AG09319 (cell line): ENCODE measurements at places on chromosomes 12 and 14.

- no peak for DNase-seq
These were observed 9.4 kb downstream of the ASPG start for GRCh38 chr14:104094709-104095425.

DNA sequence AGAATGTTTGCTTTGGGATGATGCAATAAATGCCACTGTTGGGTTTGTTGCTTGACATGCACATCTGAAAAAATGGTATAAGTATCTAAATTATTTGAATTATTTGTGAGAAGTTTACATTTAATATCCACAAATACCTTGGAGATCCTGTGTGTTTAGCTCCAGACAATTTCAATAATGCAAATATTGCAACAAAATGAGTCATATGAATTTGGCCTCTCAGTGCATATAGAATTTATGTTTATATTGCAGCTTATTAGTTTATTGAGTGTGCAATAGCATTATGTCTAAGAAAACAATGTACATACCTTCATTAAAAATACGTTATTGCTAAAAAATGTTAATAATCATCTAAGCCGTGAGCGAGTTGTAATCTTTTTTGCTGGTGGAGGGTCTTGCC, 153.3 kb downstream of the FSCB start:
- no peak for DNase-seq

DNA sequence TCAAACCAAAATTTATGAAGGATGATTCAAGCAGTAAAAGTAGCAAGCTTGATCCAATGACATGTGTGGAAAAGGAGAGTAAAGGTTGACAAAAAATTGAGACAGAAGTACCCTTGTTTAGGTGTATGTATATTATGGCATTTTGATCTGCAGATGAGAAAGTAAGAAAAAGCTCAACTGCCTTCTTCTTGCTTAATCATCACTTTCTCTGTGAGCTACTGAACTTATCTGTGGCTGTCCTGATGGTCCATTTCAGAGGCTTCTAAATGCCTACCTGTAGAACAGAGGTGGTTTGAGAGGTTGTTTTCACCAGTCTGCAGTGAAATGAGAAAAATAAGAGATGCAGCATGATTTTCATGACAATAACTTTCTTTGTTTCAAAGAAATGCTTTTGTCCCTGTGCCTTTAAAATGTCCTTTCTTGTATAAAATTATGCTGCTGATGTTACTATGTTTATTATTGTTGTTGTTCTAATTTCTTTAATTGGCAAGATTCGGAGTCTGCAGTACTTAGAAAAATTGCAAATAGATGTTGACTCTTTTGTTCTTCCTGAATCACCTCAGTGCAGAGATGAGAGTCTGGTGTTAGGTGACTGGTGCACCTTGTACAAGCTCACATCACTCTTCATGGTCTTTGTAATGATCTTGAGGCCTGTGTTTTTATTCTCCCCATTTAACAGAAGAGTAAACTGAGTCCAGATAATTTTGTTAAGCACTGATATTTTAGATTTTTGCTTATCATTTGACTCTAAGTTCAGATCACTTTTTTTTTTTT, 821.9 kb downstream of the VRK1 start:
- no peak for DNase-seq

GRCh38 chr12:87171356-87171755, 857.8 kb downstream of the C12orf50 start:
- no peak for DNase-seq

DNA sequence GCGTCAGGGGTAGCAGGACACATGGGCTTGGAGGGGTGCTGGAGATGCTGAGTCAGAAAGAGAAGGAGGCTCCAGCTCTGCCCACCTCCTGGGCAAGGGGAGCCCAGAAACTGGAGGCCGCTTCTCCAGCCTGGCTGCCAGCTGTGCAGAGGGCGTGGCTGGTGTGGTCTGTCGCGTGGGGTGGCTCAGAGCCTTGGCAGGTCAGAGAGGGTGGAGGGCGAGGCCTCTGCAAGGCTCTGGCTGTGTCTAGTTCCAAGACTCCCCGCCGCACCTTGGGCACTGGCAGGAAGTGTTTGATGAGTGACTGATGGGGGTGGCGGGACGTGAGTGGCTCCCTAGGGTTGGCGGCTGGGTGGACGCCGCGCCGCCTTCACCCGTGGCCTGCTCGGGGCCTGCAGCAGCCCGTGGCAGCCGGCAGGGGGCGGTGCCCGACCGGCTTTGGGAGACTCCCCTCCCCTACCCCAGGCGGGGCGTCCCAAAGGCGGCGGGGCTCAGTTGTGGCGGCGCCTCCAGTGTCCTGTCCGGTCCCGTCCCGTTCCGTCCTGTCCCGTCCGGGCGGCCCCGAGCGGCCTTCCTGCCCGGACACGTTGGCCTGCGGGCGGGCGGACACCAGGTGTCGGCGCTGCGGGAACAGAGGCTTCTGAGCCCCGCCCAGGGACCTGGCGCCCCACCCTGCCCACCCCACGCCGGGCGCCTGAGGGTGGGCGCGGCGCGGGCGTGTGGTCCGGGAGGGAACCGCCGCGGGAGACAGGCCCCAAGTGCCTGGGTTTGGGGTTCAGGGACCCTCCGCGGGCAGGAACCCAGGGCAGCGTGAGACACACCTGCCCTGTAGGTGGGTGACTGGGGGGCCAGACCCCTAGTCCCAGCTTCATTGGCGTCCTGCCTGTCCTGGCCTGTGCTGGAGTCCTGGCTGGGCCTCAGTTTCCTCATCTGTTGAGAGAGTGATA, 39.7 kb downstream of the KRT80 start:
- peak; percentile 32 for DNase-seq

DNA sequence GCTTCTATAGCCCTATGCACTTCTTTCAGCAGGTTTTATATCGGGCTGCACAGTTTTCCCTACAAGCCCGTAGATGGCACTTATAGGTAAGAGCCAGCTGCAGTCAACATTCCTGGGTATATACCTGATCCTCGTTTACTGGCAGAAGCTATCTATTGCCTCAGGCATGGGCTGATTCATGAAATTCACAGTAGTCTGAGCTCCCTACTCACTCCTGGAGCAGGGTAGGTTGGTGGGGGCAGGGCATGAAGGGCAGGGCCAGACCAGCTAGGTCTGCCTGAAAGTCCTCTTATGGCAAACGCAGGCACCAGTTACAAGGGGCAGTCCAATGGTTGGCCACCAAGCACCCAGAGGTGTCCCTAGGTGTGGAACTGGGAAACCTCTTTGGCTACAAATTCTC, 345.8 kb downstream of the RPS29 start:
- no peak for DNase-seq

- DNase-seq: no peak
These were observed 350.7 kb downstream of the C12orf50 start for GRCh38 chr12:87678453-87678852.

- DNase-seq: no peak
These were observed 41.6 kb downstream of the KANSL2 start for GRCh38 chr12:48640428-48640827.

GRCh38 chr14:75487155-75487671, 35.1 kb upstream of the BATF start:
- DNase-seq: no peak

- DNase-seq: no peak
These were observed 19.4 kb upstream of the LRRC9 start for GRCh38 chr14:59900556-59900955.

GRCh38 chr14:99260587-99261551, 11.1 kb downstream of the BCL11B start:
- DNase-seq: no peak

- no peak for DNase-seq
These were observed 72.5 kb upstream of the MYL2 start for GRCh38 chr12:110992909-110993308.

DNA sequence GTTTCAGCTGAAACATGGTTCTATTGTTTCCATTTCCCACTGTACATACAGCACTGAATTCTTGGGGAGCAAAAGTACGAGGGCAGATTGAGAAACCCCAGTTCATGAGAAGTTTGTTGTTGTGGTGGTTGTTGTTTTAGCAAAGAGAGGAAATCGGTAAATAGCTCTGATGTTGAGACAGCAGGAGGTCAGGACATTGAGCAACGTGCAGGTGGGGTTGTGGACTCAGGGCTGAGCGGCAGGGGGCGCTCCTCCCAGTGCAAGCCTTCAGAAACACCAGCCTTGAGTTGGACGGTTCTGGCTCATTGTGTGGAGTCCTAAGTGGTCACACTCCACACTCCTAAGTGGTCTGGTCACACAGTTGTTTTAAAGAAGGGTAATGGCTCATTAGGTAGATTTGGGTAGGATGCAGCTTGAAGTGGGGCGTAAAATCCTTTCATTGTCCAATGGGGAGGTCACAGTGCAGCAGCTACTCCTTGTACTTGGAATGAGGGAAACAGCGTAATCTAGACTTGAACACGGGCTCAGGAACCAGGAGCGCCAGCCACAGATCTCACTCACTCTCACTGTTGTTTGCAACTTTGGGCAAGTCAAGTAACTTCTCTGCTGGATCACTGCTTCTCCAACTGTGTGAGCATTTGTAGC, 14.5 kb upstream of the PWP1 start:
- DNase-seq: no peak

- no peak for DNase-seq
These were observed 19.9 kb upstream of the KCNK10 start for GRCh38 chr14:88342980-88343379.

DNA sequence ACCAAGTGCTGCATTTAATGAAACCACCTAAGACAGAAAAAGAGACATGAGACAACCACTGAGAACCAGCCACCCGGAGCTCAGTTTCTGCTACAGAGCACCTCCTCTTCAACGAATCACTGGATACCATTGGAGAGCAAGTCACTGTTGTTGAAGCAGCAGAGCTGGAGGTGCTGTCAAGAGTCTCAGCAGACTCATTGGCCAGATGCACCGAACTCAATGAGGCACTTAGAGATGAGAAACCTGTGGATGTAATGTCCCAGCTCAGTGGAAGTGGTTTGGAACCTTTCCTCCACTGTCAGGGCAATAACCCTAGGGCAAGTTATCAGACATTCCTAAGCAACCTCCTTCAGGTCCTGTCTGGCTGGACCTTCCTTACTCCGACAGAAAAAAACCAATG, 13.1 kb downstream of the NPC2 start:
- DNase-seq: no peak

GRCh38 chr12:115337693-115338543, 653.9 kb upstream of the TBX3 start:
- DNase-seq: peak; percentile 49

DNA sequence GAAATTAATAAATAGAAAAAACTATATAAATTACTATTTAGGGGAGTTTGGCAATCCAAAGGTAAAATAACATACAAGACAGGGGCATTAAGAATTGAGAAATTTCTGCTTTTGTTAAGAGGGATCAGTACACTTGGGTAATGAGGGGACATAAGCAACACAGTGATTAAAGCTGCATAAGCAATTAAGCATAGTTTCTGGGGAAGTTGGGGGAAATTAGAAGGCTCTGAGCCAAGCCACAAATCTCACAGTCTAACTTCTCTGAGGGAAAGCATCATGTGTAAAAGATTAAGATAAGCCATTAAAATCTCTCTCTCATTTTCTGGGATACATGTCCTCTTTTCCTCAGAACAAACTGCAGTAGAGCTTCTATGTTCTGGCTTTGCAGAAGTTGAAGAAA, 533.9 kb upstream of the LRFN5 start:
- no peak for DNase-seq

DNA sequence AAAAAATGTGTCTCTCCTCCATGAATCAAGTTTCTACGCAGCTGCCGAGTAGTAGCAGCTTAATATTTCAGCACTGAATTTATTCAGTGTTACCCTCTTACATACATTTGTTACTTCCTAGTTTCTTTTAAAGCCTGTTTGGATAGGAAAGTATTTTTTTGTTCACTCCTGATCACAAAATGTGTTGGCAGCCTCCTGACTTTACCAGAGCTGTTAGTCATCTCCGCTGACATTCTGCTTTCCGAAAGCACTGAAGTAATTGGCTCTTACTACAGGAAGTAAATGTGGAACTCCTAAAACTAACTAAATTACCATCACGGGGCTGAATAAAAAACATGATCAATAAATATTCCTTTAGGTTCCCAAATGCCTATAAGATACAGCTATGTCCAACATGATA, 225.5 kb downstream of the EPS8 start:
- no peak for DNase-seq

DNA sequence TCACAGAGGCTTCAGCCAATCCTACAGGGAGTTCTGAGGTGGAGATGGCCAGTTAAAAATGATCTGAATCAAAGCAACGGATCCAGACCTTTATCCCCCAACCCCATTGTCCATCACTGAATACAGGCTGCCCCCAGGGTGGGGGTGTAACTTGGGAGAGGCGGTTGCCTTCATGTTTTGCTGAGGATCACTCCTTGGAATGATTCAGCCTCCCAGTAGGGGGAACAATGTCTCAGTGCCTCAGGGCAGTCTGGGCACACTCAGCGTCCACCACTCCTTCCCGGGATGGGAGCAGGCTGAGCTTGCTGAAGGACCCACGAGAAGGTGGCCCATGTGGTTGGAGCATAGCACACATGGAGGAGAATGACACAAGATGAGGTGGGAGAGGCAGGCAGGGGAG, 60.2 kb downstream of the RFX4 start:
- no peak for DNase-seq

DNA sequence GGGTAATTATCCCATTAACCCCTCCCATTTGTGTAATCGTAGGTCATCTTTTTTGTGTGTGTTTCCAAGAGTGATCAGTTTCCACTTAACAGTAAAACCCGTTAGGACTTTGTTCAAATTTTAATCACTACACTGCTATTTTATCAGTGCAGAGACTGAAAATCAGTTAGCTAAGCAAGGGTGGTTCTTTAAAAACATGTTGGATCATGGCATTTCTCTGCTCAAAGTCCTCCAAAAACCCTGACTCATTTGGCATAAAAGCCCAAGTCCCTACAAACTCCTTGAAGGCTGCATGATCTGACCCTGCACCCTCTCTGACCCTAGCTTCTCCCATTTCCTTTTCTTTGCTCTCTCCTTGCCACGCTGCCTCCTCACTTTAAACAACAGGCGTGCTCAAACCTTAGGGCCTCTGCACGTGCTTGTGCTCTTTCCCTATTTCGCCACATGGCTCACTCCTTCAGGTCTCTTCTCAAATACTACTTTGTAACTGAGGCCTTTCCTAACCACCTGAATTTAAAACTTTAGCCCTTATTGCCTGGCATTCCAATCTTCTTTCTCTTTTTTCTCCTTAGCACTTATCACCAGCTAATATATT, 13.2 kb upstream of the OVCH1 start:
- DNase-seq: no peak

DNA sequence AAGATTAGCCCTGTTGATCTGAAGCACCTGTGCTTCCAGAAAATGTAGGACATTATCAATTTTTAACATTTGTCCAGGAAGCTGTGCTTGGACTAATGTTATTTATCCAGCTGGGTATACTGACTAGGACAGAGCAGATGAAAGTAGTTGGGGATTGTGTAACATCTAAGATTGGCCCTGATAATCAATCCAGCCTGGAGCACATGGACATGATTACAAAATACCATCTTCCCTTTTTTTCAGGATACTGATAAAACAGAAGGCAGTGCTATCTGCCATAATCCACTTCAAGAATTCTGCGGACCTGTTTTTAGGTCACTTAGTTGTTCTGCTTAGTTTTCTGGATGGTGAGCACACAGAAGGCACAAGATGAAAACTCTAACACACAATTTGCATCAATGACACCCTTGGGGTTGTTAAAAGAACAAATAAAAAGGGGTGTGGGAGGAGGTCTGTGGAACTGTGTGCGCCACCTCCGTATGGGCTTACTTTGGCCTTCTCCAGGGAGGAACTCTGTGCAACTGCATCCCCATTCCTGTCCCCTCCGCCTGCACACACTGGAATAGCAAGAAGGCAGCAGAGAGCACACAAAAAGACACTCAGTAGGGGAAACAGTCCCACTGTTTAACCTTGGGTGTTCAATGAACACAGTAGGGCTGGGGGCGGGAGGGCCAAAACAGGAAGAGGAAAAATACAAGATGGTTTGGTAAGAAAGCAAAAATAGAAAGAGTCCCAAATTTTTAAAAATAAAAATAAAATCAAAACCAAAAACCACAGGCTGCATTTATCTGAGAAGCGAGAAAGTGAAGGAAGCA, 31.1 kb upstream of the DUSP6 start:
- peak; percentile 46 for DNase-seq
